Activated CD4-positive, alpha-beta T cell treated with anti-CD3 and anti-CD28 coated beads for 36 hours (primary cell): ENCODE measurements at places on chromosomes 2 and 18.
A peak's percentile ranks its signal among the peaks of the same experiment; 100 is the strongest.

- DNase-seq = no peak
Measured at GRCh38 chr2:217054791-217055190, 194.9 kb upstream of the TNP1 start.

DNA sequence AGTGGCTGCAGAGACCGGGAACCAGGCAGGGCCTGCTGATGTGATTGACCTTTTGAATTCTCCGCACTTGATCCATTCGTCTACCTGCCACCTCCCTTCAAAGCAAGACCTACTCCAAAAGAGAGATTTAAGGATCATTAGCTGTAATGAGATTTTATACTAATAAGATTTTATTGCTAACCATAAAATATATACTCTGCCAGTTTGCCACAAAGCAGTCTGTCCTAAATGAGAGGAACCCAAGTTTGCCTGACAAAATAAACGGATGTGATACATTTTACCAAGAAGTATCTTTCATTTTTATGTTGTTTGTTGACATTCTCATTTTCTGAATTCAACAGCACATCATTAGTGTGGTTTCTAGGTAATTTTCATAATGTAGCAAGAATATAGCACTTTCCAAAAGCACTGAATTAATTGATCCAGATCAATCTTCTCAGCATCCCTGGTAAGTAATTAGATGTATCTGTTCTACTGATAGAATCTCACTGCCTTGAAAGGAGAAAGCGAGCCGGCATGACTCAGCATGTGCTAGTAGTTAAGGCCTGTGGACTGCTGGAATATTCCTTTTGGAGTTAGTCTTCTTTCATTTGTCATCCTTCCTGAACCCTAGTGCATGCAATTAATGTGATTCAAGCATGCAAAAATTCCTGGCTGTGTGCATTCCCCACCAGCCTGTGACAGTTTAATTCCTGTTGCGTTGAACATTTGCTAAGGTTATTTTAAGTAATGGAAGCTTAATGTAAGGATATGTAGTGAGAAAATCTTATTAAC lies 128.5 kb downstream of the ARL6IP6 start:
- no peak for DNase-seq

DNA sequence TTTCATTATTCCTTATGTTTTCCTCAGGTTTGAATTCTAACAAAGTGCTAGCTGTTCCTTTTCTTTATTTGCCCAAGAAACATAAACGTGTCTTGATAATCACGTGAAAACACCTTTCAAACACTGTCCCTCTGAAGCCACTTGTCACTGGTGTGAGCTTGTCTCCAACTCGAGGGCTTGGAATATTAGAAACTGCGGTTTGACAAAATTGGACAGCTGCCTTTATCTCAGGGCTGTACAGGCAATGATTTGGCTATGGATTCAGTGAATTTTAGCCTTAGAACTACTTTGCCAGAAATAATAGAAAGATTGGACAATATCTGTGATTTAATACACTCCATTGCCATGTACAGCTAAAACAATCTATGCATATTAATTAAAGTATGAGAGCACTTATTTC lies 763.0 kb upstream of the ACVR2A start:
- no peak for DNase-seq

- no peak for DNase-seq
Measured at GRCh38 chr2:118588850-118589249, 258.6 kb downstream of the EN1 start.

DNA sequence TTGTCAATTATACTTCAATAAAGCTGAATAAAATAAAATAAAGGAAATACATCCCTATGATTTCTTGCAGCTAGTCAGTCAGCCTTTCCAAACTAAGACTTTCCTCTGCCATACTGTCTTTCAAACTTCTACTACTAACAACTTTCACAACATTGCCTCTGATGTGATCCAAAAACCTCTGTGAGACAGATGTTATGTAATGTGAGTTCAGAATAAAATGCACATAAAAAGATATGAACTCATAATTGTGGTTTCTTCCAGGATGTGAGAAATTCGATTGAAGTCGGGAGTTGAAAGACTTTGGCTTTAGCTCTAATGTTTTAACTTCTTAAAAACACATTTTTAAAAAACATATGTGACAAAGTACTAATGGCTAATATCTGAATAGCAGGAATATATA lies 98.7 kb downstream of the PIGN start:
- no peak for DNase-seq

GRCh38 chr18:4358618-4359017 lies 96.5 kb downstream of the DLGAP1 start:
- DNase-seq = no peak

- no peak for DNase-seq
Measured at GRCh38 chr2:127379712-127380355, 7.9 kb downstream of the MAP3K2 start.

DNA sequence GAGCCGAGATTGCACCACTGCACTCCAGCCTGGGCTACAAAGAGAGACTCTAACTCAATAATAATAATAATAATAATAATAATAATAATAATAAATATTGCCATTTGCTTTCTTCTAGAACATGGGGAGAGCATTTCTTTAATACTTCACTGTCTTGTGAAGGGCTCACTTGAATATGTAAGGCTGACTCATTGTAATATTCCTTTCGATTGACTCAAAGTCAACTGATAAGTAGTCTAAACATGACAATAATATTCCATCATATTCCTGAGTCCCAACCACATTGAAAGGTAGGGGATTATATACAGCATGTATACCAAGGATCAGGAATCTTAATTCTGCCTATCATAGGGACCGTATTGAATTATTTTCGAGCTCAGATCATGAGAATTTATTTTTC lies 949.2 kb downstream of the DSC3 start:
- DNase-seq = no peak

DNA sequence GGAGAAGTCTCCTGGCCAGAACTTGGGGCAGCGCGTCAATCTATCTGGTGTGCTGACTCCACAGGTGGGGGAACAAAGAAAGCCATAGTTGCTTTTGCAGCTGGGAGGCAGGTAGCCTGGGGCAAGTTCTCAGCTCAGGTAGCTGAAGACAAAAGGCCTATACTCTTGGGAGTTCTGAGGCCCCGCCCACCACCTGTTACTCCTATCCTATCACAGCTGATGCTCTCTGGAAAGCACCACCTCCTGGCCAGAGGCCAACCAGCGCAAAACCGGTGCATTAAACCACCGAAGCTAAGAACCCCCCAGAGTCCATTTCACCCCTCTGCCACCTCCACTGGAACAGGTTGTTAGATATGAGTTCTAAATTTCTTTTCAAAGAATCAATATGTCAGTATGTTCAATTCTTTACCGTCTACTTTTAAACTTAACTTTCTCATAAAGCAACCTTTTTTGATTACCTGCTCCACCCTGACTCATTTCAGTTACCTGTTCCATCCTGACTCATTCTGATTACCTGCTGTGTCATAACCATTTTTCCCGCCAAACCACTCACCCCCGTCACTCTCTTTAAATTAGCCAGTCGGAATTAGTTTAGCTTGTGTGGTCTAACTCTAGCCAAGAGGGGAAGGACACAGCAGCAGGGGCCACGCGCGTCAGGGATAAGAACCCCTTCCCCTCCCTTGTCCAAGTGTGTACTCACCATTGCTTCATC lies 43.4 kb downstream of the UPP2 start:
- no peak for DNase-seq

DNA sequence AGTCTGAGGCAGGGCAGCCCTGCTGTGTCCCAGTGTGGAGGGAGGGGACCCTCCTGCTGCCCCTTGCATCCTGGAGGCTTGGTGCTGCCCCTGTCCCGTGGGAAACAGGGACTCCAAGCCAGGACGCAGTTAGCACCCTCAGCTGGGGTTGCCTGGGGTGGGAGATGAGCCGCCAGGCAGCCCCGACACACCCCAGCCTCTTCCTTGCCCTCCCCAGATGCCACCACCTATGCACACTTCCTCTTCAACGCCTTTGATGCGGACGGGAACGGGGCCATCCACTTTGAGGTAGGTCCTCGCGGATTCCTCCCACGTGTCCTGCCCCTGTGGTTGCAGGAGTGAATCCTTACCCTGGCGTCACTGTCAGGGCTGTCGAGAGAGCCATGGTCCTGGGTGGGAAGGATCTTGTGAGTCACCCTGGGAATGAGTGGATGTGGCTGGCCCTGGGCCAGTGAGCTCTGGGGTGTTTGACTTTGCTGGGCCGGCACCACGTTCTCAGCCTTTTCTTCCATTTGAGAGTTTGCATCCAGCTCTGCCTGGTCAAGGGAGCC lies 27.5 kb upstream of the FAHD2A start:
- no peak for DNase-seq

DNA sequence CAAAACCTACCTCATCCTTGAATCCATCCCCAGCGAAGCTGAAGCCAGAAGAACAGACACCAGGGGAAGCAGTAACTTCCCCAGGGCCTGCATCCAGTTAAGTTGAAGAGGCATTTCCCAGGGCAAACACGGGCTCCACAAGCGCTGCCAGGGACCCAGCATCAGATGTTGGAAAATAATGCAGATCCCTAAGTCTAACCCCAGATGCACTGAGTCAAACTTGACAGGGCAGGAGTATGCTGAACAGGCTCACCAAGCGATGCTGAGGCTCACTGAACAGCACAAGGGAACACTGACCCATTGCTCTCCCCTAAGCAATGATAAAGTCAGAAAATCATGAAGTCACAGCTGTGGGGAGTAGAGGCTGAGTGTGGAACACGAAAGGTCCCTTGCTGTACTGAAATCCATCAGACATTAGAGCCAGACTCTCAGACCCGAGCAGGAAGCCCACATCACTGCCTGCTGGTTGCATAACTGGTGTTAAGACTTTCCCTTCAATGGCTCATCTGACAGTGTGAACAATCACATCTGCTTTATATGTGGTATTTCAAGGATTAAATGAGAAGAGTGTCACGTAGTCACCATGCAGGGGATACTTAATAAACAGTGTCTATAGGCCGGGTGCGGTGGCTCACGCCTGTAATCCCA lies 36.2 kb downstream of the TNS1 start:
- DNase-seq = no peak

GRCh38 chr2:184554736-184555135 lies 43.6 kb upstream of the ZNF804A start:
- no peak for DNase-seq

GRCh38 chr18:58580078-58580477 lies 48.8 kb downstream of the ALPK2 start:
- DNase-seq = no peak

DNA sequence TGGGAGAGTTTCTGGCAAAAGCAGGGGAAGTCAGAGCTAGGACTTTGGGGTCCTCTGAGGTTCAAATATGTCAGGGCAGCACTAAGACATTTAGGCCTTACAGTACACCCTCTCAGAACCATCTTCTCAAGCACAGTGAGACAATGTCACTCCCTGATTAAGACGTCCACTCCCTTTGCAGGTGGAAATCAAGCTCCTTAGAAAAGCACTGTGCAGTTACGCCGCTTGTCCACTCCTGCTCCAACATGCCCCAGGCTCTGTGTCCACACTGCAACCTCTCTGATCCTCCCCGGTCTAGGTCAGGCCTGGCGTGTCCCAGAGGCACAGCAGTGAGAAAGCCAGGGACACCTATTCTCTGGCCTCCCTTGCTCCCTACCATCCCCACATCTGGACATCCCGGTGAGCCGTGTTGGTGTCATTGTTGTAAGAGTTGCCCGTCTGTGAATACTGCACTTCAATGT lies 528.6 kb upstream of the ID2 start:
- DNase-seq = no peak

DNA sequence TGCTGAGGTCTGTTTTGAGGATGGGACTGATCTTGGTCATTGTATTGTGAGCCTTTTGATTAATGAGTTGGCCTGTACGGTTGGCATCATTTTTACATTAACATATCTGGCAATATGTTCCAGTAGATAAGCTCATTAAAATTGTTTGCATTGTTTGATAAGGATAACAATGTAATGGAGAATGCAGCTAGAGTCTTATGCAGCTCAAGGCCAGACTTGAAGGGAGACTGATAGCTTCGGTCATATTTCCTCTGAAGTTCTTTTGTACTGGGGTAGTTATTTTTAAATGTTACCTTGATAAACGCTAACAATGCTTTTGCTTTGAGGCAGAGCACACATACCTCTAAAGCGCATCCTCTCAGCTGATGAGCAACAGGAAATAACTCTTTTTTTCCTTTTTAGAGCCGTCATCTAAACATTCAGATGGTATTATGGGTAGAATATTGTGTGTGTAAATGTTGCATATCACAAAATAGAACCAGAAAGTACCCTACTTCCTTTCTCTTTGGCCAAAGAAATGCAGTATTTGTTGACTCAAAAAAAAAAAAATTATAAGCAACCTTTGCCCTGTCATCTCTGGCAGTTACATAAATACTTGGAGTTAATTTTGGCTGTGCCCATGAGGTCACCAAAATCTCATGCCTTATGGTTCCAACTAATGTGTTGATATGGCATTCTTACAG lies 1.3 kb downstream of the MAPRE2 start:
- DNase-seq = peak; percentile 23

- DNase-seq = no peak
Measured at GRCh38 chr2:69848186-69848790, 18.8 kb downstream of the GMCL1 start.

GRCh38 chr2:239753401-239753837 lies 271.7 kb downstream of the NDUFA10 start:
- DNase-seq = no peak

GRCh38 chr2:24435391-24436316 lies 55.4 kb upstream of the NCOA1 start:
- no peak for DNase-seq

- no peak for DNase-seq
Measured at GRCh38 chr2:136407117-136407951, 289.4 kb upstream of the CXCR4 start.

DNA sequence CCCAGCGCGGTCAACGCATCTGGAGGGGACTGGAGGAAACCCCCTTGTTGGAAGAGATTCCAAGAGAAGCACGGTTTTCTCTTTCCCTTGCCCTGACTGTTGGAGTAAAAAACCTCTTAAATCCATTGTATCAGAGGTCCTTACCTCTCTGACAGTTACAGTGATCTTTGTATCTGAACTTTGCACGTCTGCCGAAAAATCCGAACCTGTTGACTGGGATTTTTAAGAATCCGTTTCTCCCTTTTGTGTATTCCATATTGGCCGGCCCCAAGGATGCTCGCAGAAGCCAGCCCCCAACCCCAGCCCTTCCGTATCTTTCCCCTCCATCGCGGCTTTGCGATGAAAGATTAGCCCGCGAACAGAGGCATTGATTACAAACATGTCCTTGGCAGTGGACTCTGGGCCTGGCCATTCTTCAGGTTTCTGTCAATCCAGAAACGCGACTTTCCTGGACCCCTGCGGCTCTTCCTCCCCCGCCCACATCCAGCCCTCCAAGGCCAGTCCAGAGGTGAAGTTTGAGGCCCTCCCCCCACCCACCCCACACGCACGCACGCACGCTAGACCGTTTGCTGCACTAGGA lies 4.6 kb upstream of the DLX1 start:
- no peak for DNase-seq

DNA sequence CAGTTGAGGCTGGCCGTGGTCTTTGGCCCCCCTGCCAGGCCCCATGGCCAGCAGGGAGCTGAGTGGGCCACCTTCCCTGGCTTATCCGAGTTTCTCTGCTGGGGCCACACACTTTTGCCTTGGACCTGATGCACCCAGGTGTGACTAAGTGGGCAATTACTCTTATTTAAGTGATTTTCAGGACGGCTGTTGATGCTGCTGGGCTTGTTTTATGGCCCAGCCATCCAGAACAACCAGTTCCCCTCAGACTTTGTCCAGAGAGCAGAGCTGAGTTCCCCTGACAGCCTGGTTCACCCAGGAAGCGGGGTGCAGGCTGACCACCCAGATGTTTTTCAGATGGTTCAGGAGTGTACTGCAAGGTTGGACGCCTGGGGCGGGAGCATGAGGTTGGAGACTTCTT lies 68.8 kb downstream of the GLI2 start:
- no peak for DNase-seq

- peak; percentile 44 for DNase-seq
Measured at GRCh38 chr2:231780123-231780908, 766 bp downstream of the PDE6D start.

GRCh38 chr2:41933046-41933420 lies 114.8 kb upstream of the PKDCC start:
- DNase-seq = no peak

GRCh38 chr2:80053522-80054345 lies 250.8 kb downstream of the LRRTM1 start:
- no peak for DNase-seq
